ENCODE measurements at places on chromosomes 16 and 17.

GRCh38 chr17:58510075-58510474 is 4.4 kb downstream of the MTMR4 start:
- no peak for DNase-seq

- no peak for DNase-seq
Measured at GRCh38 chr17:62085511-62086408, 20.7 kb upstream of the MED13 start.

- no peak for DNase-seq
Measured at GRCh38 chr17:58302919-58303585, 22.3 kb upstream of the MPO start.

DNA sequence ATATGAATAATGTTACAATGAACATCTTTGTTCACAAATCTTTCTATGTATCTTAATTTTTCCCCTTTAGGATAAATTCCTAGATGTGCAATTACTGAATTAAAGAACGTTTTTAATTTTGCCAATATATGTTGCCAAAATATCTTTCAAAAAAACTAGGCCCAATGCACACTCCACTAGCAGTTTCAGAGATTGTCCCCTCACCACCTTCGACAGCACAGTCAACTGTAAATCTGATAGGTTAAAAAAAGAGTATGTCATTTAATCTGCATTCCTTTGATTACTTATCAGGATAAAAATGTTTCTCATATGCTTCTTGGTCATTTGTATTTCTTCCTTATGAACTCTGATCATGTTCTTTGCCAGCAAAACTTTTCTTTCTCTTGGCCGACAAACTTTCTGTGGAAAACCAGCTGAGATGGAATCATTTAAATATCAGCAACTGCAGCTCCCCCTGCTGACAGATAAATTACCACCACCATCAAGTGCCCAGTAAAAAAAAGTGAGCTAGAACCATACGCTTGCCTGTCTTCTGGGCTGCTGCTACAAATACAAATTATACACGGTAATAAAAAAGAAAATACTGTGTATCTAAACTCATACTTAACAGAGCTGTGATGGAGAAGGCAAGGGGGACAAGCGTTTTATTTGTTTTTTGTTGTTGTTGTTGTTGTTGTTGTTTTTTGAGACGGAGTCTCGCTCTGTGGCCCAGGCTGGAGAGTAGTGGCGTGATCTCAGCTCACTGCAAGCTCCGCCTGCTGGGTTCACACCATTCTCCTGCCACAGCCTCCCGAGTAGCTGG is 19.6 kb upstream of the KANSL1 start:
- DNase-seq = no peak
